ENCODE measurements at places on chromosomes 1 and 21. TPM values are rescaled to one million over a fixed set of nuclear protein-coding genes. Genes with fewer than 3 reads are reported as not detected.

Gene GIPC2
- 0.59 TPM for total RNA-seq

Gene CD52
- total RNA-seq = not detected

Gene CDC14A
- 1.8 TPM for total RNA-seq

Gene TRIM17
- 0.35 TPM for total RNA-seq

Gene GBP1
- 18.7 TPM for total RNA-seq

Gene KCNE2
- total RNA-seq = not detected

Gene FCAMR
- not detected for total RNA-seq

Gene IGFN1
- not detected for total RNA-seq

Measured in smooth muscle cell of the coronary artery (primary cell).